Right ventricle myocardium superior (tissue), 1 donor: ENCODE measurements at places on chromosomes 7 and 10.

- DNase-seq = no peak
These were observed 419.2 kb downstream of the GLRX3 start for GRCh38 chr10:130555411-130555750.

- DNase-seq = no peak
These were observed 81.0 kb upstream of the ITPRID1 start for GRCh38 chr7:31432836-31433340.

GRCh38 chr7:48255046-48255445 lies 83.8 kb downstream of the ABCA13 start:
- no peak for DNase-seq

GRCh38 chr7:30159163-30159562 lies 24.4 kb downstream of the MTURN start:
- no peak for DNase-seq

GRCh38 chr10:102777711-102778453 lies 34.1 kb downstream of the WBP1L start:
- DNase-seq = no peak

- no peak for DNase-seq
These were observed 28.1 kb downstream of the MCU start for GRCh38 chr10:72719941-72720592.

DNA sequence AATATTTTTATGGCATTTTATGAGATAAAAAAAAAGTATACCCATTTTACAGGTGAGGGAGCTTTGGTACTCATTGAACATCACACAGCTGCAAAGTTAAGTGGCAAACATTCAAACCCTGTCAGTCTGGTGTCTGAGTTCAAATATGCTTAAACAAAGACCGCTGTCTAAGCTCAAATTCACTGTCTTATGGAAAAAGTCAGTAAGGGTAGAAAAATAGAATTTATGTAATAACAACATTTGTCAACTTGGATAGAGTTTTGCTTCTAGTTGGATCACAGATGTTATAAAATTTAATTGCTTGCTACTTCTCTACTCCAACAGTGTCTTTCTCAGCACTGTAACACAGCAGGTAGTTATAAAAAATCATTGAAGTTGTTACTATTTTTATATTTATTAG lies 161.7 kb upstream of the CSTF2T start:
- DNase-seq = no peak

- DNase-seq = no peak
These were observed 12.8 kb upstream of the KAT6B start for GRCh38 chr10:74813381-74814259.

- DNase-seq = no peak
These were observed 112.1 kb downstream of the SGMS1 start for GRCh38 chr10:50511492-50512213.

DNA sequence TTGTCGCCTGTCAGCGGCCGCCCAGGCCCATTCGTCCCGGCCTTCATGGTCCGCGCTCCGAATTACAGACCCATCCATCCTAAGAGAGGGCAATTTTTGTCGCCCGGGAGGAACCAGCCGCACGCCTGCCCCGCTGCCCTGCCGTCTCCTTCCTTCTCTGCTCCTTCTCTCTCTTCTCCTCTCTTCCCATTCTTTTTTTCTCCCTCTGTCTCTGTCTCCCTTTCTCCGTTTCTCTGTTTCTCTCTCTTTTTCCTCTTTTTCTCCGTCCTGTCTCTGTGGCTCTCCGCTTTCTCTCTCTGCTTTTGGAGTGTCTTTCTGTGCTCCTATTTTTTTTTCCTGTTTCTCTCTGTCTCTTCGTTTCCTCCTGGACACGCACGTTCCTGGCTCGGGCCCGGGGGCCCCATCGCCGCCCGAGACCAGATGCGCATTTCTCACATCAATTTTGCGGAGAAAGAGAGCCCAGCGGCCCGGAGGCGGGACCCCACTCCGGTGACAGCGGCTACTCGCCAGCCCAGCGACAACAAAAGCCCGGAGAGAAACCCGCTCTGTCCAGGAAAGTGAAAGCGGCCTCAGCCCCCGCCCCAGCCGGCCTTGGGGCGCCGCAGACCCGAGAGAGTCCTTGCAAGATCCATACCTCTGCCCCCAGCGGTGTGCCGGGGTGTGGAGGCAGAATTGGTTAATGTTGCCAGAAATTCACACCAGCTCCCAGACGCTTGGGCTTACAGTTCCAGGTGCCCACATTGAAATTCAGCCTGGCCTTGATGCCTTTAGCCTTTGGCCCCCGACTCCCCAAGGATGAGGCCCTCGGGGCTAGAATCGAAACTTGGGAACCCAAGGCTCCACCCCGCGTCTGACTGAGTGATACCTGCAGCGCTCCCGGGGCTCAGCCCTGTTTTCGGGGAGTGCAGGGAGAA lies 4.1 kb downstream of the LBX1 start:
- DNase-seq = no peak

GRCh38 chr10:5293691-5294550 lies 70.8 kb upstream of the UCN3 start:
- peak; percentile 84 for DNase-seq

GRCh38 chr7:37385787-37386186 lies 62.9 kb downstream of the ELMO1 start:
- DNase-seq = peak; percentile 49

DNA sequence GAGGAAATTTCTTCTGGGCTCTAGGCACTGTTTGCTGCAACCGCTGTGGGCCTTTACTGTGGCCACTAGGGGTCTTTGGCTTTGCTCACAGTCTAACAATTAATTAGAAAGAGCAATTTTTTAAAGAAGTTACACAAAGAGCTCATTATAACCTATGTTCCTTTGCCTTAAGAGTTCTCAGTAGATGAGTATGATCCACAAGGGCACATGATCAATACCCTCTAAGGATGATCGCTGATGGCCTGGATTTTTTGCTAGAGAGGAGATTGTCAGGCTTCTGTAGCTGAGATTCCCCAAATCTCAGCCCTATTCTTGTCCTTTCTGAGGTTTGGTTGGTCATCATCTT lies 80.8 kb upstream of the RHOBTB1 start:
- no peak for DNase-seq

GRCh38 chr10:32985775-32986350 lies 27.8 kb upstream of the ITGB1 start:
- DNase-seq = no peak

GRCh38 chr7:106057962-106058927 lies 53.9 kb downstream of the SYPL1 start:
- peak; percentile 49 for DNase-seq

DNA sequence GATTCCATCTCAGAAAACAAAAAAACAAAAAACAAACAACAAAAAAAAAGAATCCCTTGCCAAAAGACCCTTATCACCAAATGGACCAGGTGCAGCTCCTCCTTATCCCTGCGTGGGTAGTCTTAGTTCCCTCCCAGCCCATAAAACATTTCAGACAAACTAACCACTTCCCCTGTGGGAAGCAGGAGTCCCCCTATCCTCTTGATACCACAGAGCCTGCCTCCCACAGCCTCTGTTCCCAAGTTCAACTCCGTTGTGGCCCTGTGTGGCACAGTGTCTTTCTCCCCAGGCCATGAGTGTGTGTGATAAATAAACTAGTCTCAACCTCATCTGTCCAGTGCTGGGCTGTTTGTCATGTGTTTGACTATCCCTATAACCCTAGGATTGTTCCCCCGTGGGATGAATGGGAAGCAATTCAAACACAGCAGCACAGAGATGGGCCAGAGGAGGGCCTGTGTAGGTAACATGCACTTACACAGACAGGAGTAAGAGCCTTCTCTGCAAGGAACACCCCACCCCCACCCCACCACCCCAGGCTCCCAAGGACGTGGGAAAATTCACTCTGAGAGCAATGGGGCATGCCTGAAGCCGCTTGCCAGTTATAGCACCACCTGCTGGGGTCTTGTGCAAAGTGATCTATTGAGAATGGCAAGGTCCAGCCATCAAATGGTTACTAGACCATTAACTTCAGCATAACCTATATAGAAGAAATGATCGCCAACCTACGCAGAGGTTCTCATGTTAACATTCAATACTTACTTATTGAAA lies 147.1 kb upstream of the GHITM start:
- no peak for DNase-seq

DNA sequence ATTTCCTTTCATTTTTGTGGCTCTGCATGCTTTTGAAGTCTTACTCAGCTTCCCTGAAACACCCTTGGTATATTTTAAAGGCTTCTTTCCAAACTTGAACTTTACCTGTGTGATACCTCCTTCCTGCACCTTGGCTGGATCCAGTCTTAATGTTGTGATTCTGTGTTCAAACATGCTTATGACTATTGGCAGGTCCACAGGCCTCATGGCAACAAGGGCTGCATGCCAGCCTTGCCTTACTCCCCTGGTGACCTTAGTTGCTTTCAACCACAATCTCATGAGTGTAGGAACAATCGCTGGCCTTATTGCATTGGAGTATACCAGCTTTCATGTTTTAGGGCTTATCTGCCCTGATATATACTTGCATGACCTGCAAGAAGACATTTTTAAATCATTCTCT lies 238.7 kb downstream of the KIF20B start:
- no peak for DNase-seq

- DNase-seq = no peak
These were observed 94.6 kb downstream of the ADARB2 start for GRCh38 chr10:1642600-1643160.

DNA sequence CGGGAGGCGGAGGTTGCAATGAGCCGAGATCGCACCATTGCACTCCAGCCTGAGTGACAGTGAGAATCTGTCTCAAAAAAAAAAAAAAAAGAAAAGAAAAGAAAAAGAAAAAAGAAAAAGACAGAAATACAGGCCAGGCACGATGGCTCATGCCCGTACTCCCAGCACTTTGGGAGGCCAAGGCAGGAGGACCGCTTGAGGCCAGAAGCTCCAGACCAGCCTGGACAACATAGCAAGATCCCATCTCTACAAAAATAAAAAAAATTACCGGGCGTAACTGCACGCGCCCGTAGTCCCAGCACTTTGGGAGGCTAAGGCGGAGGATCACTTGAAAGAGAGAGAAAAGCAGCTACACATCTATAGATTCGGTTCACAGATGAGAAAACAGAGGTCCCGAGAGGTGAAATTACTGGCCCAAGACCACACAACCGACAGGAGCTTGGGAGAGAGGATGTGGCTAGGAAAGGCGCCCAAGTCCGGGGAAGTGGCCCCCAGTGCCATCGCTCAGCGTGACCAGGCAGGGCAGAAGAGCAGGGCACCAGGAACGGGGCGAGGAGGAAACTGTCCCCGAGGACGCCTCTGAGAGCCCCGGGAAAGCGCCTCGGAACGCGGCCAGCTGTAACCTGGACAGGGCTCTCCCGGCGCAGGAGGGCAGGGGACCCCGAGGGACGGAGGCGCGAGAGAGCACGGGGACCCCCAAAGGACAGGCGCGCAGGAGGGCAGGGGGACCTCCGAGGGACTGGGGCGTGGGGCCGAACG lies 612 bp downstream of the SNX8 start:
- DNase-seq = peak; percentile 58

GRCh38 chr7:8035192-8035591 lies 66.6 kb downstream of the GLCCI1 start:
- no peak for DNase-seq

DNA sequence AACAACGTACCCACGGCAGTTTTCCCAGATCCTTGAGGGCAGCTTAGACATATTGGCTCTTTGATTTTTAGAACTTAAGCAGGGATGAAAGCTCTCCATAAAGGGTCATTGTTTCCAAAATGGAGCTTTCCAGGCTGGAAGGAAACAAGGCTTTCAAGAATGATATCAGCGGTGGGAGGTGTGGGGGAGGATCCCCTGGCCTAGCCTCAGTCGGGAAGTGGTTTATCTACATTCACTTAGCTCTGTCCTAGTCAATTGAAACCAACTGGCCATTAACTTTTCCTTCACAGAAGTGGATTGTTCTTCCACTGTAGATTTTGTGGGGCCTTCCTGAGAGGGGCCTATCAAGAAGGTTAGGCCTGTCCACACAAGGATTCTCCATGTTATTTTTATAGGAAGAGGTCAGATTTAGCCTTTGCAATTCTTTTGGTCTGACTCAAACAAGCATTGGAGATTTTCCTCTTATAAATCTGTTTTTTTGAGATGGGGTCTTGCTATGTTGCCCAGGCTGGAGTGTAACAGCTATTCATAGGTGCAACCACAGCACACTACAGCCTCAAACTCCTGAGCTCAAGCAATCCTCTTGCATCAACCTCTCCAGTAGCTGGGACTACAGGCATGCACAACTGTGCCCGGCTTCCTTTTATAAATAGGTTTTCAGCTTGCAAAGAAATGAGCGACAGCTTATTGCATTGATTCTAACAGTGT lies 343.5 kb downstream of the LRMDA start:
- DNase-seq = no peak

GRCh38 chr7:40156988-40157387 lies 22.2 kb downstream of the SUGCT start:
- no peak for DNase-seq

- no peak for DNase-seq
These were observed 45.6 kb downstream of the PDIA4 start for GRCh38 chr7:148982654-148983199.

DNA sequence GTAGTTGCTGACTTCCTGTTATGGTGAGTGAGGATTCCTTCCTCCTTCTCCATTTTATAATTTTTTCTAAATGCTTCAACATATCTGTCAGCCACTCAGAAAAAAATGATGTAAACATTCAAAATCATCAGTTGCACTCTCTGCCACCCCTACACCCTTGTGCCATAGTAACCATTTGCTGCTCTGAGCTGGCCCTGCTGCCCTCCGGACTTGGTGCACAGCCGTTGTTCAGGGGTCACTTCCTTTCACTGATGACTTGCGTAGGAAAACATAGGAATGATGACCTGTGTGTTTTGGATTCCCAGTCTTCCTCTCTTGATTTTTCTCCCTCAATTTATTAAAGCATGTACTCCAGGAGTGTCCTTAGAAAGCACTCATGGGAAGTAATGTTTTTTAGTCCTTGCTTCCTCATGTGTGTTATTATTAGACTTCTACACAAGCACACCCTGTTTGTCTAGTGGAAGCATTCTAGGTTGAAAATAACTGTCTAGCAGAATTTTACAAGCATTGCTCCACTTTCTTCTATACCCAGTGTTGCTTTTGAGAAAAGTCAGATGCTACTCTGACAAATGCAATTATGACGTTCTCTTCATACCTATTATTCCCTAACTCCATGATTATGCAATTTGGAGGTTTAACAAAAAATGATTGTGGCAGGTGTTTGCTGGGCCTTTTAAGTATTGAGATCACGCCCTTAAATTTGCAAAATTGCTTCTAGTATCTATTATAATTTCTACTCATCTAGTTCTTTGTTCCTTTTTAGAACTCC lies 62.6 kb upstream of the MTPN start:
- DNase-seq = no peak

- DNase-seq = no peak
These were observed 9.4 kb upstream of the SLC25A28 start for GRCh38 chr10:99629625-99629978.

DNA sequence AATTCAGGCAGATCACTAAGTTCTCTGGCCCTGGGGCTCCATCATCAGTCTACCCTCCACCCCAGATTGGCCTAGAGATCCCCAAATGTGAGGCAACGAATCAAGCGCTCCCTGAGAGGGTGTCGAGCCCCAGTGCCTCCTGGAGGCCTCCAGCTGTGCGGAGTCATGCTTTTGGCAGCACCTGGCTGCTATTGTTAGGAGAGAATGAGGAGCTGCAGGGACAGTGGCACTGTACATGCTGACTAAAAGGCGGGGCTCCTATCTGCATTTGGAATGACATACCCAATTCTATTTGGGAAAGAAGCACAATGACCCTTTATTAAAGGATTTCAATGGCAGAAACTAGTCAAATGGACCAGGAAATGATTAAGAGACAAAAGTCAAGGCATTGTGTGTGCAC lies 161.8 kb downstream of the DPY19L1 start:
- no peak for DNase-seq

- DNase-seq = no peak
These were observed 11.2 kb downstream of the SFTPD start for GRCh38 chr10:79937701-79938151.

GRCh38 chr7:150586068-150586784 lies 19.0 kb downstream of the GIMAP4 start:
- DNase-seq = no peak

GRCh38 chr10:110793128-110793812 lies 78.5 kb upstream of the PDCD4 start:
- DNase-seq = no peak
